ENCODE measurements at places on chromosomes 7 and 10.

DNA sequence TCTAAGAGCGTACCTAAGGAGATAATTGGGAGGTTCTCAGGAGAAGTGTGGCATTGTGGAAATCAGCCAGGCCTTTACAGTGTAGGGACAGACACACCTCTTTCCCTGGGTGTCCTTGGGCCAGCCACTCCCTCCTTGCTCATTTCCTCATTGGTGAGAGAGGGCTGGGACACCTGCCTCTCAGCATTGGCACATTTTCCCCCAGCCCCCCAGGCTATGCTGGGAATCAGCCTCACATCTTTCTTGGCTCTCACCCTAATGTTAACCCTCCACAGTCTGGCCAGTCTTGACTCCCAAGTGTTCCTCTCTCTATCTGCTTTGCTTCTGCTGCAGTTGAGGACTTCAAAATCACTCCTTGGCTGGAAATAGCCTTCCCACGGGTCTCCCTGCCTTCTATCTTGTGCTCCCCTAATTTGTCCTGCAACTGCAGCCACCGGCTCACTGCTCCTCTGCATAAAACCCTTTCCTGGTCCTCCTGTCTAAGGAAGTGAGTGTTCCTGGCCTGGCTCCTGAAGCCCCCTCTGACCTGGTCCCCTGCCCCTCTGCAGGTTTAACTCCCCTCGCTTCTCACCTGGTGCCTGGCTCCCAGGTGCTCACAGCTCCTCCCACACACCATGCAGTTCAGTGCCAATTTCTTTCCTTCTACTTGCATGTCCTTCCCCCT, 15.8 kb downstream of the TBXAS1 start:
- no peak for DNase-seq

DNA sequence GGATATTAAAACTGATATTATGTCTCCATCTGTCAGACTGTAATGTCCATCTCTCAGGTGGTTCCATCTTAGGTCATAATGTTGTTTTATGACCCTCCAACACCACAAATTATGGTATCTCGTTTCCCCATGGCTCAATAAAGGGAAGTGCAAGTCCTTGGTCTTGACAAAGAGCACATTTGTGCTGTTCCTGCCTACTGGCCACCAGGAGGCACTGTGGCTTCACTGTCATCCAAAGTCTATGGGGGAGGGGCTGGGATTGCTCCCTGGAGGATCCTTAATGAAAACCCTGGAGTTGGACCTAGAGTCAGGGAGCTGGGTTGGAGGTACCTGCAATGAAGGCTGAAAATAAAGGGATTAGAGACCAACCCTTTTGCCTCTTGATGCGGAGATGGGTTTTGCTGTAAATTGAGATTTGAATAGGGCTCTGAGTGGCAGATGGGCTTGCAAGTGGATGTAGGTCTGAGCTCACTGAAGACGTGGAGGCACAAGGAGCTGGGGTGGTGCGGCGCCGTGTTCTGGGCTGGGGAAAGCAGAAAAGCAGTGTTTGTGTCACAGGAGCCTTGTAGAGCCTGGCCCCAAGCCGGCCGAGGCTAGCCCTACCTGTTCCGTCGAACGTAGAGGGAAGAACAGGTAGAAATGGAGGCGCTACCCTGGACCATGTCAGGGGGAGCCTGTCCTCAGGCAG, 180.5 kb upstream of the PRSS58 start:
- no peak for DNase-seq

DNA sequence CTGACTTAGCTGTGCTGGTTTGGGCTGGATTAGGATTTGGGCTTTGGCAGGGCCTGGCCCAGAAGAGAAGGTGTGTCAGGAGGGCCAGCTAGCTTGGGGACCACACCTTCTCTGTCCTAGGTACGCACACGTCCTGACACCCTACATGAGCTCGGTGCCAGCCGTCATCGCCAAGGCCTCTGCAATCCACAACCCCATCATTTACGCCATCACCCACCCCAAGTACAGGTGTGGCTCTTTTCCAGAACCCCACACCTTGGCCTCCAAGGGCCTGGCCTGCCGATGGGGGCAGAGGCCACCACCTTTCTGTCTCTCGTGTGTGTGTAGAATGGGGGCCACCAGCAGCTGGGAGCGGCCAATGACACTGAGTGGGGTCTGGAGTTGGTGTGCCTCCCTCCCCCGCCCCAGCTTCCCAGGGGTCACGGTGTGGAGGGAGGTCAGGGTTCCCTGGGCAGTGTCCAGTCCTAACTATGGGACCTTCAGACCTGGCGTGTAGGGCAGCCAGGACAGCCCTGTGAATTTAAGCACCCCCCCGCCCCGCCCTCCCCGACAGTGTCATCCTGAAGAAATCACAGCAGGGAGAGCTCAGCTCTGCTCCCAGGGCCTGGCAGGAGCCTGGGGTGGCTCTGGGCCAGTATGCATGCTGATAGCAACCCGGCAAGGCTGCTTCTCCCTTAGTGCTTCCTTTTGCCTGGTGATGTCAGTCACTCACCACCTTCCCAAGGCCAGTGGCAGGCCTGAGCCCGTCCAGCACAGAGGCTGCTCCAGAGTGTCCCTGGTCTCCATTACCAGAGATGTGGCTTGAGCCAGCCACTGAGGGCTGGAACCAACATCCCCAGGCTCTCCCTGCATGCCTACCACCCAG, 6.9 kb upstream of the LDB3 start:
- DNase-seq, result no peak

- no peak for DNase-seq
Measured at GRCh38 chr10:62305813-62306212, 37.2 kb upstream of the RTKN2 start.

DNA sequence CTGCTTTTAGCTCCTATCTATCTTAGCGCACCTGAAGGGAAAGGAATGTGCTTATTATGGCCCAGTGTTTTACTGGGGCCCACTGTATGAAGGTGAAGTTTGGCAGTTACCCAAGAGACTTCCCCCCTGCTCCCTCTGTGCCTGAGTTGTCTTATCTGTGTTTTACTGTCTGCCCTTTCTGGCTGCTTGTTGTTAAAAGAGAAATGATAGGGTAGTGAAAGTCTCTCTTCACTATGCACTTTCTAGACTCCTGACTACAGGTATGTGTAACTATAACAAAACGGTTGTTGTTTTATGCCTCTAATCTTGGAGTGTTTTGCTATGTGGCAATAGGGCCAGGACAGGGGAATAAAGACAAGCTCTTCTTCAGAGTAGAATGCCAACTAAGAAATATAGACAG, 326.9 kb downstream of the KIF20B start:
- no peak for DNase-seq

DNA sequence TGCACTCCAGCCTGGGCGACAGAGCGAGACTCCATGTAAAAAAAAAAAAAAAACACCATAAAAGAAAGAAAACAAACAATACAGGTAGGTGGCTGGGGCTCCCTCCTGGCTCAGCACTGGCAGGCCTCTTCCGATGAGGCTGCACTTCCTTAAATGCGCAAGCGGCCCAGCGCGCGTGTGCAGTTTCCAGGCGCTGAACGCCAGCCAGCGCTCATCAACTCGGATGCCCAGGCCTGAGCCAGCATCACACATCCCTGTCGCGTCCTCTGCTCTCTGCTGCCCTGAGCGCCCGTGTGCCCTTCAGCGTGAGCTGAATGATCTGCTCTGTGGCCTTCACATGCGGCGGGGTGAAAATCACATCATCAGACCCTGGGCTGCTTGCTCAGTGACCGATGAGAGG, 31.8 kb downstream of the NUDT1 start:
- no peak for DNase-seq

DNA sequence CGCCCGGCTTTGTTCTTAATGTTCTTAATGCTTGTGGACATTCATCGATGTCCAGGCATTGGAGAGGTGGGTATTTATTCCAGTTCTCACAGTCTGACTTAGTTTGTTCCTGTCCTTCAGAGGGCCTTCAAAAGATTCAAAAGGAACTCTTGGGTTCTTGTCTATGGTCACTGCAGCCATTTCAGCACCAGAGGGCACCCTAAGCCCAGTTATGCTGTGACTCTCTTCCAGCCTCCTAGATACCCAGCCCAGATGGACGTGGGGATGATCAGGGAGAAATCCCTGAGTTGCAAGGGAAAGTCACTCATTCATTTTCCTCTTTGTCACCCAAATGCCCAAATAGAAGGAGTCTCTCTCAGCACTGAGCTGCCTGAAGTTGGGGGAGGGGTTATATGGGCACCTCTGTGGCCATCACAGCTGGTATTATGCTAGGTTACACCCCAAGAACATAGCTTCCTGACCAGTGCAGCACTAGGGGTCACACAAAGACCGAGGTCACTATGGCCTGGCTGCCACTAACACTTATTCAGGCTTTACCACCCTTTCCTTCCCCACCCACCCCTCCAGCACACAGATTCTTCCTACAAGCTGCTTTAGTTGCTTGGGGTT, 26.5 kb upstream of the CCDC126 start:
- DNase-seq, result peak; percentile 63

- no peak for DNase-seq
Measured at GRCh38 chr10:101671453-101671852, 23.5 kb downstream of the FBXW4 start.

- no peak for DNase-seq
Measured at GRCh38 chr10:68172324-68172723, 59.6 kb downstream of the ATOH7 start.

GRCh38 chr10:60495338-60496055, 105.8 kb upstream of the ANK3 start:
- DNase-seq, result no peak

GRCh38 chr10:44857363-44858016, 53.6 kb upstream of the TMEM72 start:
- peak; percentile 15 for DNase-seq

DNA sequence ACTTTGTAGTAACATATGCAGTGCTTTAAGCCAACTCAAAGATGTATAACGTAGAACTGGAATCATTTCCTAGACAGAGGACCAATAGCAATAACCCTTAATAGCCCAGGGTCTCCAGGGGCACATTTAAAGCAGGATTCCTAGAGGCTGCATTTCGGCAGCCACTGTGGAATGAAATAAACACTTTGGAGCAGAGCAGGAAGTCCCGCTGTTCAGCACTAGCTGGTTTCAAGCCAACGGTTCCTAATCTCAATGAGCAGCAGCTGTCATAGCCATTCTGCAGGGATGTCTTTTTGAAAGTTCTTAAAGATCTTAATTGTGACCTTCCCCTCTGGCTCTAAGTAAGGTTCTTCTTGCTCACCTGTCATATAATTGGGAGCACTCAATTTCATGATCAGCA, 18.4 kb upstream of the MACROH2A2 start:
- DNase-seq, result no peak

DNA sequence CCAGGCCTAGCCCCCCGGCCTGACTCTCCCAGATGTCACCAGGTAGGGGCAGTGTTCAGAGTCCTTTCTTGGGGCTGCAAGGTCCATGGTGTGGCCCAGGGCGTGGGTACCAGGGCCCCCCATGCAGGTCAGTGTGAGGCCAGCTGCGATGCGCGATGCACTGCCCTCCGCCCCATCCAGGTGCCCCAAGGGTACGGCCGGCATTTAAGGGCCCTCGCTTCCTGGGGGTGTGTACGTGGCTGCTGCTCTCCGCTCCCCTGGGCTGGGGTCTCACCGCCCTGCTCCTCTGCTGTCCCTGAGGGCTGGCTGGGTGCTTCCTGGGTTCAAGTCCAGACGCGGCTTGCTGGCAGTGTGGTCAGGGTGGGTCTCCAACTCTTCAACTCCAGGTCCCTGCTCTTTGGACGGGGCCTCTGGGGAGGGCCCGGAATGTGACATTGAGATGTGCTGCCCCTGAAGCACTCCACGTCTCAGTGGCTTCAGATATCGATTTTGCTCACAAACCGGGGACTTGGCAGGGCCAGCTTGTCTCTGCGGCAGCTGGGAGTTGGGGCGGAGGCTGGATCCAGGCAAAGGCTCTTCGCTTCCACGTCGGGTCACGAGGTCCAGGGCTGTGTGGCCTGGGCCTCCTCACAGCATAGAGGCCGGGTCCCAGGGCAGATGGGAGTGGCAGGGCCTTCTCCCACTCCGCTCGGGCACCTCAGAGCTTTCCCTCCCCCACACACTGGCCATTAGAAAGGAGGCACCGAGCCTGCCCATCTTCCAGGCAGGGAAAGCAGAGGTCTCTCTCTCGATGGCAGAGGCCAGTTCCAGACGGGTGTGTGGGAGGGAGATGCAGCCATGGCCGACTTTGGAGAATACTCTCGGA, 93.2 kb downstream of the UNCX start:
- DNase-seq, result no peak

DNA sequence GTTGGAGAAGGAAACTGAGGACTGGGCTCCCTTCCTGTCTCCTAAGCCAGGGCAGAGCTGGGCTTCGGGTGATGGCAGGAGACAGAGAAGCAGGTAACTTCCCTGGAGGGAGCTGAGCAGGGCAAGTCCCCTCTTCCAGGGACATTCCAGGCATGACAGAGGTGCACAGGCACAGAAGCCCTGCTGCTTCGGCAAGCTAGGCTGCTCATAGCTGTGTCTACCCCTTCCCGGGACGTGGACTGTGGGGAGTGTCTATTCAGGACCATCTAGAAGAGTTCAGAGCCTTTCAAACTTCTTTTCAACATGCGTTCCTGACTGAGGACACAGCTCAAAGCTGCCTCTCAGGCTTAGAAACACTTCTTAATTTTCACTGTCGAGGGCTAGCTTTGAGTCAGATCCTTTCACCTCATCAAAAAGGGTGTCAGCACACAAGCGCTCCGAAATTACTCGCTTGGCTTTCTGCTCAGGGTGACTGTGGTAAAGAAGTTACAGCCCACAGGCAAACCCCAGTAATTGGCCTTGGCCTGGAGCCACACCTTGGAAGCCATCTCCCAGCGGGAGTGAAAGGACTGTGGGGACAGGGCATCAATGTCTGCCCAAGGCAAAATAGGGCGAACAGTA, 63.7 kb upstream of the STEAP1B start:
- DNase-seq, result no peak

GRCh38 chr10:11825796-11826414, 2.7 kb downstream of the PROSER2 start:
- no peak for DNase-seq

- DNase-seq, result no peak
Measured at GRCh38 chr7:100373261-100373831, at the start of gene PILRA. Gene PILRA (plus strand): TSS chr7:100373487. CDS start chr7:100373657, 170 bp downstream.

- DNase-seq, result no peak
Measured at GRCh38 chr10:132967540-132967939, 25.2 kb upstream of the CFAP46 start.

DNA sequence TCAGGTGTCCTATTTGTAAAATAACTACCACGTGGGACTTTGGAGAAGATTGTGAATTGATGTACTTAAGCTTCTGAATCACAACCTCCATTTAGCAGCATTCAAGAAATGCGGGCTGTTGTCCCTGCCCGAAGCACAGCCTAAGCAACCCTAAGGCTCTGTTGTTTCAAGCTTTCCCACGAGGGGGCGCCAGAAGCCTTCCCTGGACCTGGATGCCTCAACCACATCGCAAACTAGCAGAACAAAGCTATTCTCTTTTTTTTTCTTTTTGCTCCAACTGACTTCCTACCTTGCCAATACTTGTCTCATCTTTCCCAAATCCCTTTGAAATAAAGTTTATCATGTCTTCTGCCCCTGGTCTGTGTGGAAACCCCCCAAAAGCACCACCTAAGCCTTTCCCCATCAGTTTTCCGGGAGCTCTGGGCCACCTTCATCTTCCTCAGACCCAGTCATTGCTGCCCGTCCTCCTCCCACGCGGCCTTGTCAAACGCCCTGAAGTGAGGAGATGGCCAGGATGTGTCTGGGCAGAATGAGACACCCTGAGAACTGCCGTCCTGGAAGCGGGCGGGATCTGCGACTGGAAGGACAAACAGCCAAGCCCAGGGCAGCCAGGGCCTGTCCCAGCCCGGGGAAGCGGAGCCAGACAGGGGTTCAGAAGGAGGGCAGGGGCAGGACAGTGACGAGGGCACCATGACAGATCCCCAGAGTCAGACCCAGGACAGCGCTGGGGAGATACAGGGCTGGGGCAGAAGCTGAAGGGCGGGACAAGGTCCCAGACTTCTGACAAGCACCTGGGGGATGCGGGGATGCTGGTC, 112.7 kb downstream of the SLIT1 start:
- DNase-seq, result peak; percentile 74

- DNase-seq, result no peak
Measured at GRCh38 chr10:51700228-51700817, 928 bp upstream of the CSTF2T start.

All from NCI-H1436 (cell line).